ENCODE measurements at places on chromosomes 3 and 15.

- DNase-seq: no peak
Observed at GRCh38 chr3:143810953-143811265, 37.4 kb downstream of the SLC9A9 start.

DNA sequence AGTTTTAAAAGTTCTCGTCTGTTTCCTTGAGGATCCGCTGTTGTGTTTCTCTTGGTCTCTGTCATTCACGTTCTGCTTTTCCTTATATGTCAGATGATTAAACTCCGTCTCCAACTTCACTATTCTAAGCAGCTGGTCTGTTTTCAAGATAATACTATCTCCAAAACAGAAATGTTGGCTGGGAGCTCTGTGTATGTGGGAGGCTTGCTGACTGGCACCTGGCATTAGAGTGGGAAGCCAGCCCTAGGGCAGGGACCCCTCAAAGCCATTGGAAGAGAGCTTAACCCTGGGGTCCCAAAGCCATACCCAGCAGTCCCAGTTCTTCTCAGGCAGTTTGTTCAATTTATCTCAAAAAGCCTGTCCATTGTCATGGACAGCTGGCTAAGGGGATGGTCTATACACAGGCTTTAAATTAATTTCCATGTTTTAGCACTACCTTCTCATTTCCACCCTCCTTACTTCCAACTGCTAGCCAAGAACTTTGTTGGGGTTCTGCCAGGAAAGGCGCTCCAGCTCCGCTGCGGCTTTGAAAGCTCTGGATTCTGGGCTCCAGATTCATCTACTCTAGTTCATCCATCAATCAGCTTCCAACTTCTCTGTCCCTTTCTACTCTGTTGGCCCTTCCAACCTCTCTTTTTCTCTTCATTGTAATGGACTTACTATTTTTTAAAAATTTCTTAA lies 9.2 kb downstream of the BTBD1 start:
- no peak for DNase-seq

GRCh38 chr3:170734043-170734734 lies 135.8 kb downstream of the RPL22L1 start:
- no peak for DNase-seq

GRCh38 chr15:76795217-76795616 lies 109.9 kb downstream of the SCAPER start:
- no peak for DNase-seq

GRCh38 chr3:106345353-106346027 lies 476.7 kb upstream of the CBLB start:
- DNase-seq: no peak

DNA sequence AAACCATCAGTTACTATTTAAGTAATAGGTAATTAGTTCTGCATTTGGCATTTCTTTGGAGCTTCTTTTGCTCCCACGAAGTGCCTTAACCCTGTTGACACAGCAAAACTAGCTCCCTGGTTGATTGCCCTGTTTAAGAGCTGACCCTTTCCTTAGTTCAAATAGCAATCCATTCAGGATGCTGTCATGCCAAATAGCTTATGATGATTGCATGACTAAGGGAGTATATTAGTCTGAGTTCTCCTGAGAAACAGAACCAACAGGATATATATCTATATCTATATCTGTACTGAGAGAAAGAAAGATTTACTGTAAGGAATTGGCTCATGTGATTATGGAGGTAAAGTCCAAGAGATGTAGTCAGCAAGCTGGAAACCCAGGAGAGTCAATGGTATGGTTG lies 50.3 kb upstream of the SPRED1 start:
- no peak for DNase-seq

DNA sequence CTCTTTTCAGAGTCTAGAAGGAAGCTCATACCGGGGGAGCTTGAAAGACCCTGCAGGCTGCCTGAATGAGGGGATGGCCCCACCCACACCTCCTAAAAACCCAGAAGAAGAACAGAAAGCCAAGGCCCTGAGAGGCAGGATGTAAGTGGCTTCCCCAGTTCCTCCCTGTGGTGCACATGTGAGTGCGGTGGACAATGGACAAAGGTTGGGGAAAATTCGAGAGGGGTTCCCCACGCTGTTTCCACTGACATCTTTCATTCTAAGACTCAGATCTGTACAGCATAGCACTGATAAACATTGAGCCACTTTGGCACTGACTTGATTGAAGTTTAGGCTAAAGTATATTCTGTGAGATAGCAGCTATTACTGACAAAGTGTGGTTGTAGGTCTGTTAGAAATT lies 79.5 kb upstream of the UMPS start:
- DNase-seq: no peak

DNA sequence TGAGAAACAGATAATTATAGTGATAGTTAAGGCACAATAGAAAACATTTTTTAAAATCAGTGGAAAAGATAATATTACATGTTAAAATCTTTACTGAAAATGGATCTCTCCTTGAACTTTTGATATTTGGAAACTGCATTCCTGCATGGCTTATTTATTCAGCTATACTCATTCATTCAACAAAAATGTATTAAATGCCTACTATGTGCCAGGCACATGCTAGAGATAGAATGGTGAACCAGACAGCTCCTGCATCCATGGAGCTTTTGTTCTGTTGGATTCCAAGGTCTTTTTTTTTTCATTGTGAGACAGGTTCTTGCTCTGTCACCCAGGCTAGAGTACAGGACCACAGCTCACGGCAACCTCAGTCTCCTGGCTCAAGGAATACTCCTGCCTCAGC lies 4.5 kb downstream of the PXK start:
- DNase-seq: no peak

- no peak for DNase-seq
Observed at GRCh38 chr15:61216519-61216918, 12.6 kb downstream of the RORA start.

DNA sequence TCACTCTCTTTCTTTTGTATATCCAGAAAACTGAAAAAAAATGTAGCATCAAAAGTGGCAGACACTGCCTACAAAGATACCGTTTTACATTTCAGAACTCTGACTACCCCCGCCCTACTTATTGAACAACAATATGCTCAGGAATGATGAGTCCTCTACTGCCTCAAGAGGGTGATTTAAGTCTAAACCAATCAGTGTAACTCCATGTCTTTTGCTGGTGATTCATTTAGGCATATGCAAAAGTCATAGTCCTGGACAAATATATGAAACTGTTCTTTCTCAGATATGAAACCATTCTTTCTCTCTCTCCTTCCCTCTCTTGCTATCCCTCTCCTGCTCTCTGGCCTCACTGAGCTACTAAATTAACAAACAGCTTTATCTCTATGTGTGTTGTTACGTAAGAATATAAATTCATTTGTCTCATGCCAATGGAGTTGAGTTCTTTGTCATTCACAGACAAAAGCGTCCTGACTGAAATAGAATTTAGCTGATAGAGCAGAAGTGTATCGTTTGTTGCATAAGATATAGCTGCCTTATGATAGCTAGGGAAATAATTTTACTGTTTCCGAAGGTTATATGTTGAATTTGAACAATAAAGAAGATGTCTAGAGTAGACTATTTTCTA lies 133.7 kb upstream of the OSTN start:
- no peak for DNase-seq

GRCh38 chr3:182710557-182711157 lies 82.6 kb upstream of the ATP11B start:
- no peak for DNase-seq

- DNase-seq: no peak
Observed at GRCh38 chr15:52193321-52193720, 2.1 kb upstream of the GNB5 start.

- DNase-seq: no peak
Observed at GRCh38 chr15:48888836-48889235, 10.9 kb downstream of the EID1 start.

- DNase-seq: no peak
Observed at GRCh38 chr3:179081885-179082284, 10.3 kb upstream of the ZMAT3 start.

GRCh38 chr15:32794973-32795372 lies 77.2 kb downstream of the GREM1 start:
- no peak for DNase-seq

- no peak for DNase-seq
Observed at GRCh38 chr15:99590913-99591646, 25.3 kb downstream of the MEF2A start.

DNA sequence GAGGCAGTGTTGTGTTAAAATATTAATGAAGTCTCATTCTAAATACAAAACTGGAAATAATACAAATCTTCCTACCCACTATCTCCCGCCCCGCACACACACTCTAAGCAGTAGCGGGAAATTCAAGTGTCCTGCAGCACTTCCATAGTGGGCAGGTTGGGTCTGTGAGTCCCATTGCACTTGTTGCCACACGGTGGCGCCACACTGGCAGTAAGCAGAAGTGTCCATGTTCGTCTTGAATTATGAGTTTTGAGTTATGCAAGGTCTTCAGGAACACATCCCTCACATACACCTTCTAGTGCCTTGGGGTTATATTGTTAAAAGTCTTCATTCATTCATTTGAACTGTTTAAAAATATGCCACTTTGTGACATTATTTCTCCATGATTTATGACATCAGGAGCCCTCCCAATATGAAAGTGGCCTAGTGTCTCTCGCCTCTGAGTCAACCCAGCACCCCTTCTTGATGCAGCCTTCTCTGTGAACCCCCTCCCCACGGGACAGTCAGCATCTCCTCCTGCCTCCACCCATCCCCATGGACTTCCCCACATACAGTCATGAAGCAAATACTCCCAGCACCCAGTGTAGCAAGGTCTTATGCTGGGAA lies 17.6 kb upstream of the CCDC174 start:
- peak; percentile 40 for DNase-seq

- no peak for DNase-seq
Observed at GRCh38 chr3:9721700-9722060, 9.9 kb upstream of the BRPF1 start.

DNA sequence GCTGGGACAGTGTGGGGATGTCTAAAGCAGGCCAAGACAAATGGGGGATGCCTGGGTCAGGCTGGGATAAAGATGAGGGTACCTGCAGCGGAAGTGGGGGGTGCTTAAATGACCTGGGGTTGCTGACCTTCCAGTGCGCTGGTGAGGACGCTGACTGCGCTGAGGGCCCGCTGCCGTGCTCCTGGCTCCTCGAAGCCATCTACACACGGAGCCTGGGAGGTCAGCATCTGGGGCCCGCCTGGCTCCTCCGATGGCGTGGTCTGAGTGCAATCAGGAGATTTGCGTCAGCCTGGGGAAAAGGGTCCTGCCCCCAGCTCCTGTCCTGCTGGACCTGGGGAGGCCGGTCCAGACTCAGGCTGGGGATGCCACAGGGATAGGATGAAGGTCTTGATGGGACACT lies 50.7 kb downstream of the SCN5A start:
- no peak for DNase-seq

DNA sequence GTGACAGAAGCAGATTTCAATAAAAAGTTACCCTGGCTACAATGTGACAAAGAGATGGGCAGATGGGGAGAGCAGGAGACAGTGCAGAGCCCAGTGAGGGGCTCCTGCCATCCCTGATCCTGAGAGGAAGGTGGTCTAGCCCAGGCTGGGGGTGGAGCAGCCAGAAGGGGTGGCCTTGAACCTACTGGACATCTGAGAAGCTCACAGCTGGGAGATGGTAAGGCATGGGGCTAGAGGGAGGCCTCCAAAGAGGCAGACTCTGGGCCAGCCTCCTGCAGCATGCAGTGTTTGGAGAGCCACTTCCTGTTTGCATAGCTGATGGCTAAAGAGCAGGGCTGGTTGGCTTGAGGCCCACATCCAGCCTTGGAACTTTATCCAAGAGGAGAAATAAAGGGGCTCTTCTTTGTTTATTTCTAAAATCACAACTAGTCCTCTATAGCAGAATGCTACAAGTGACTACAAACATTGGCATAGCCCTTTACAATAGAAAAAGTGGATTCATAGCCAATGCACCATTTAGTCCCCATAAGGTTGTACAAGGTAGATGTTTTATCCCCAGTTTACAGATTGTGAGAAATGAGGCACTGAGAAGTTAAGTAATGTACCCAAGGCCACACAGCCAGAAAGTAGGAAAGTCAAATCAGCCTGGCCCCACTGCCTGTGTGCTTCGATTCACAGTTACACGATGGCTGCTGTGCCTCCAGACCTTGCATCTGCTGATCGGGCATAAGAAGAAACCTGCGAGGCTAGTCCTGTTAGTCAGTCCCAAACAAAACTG lies 4.6 kb downstream of the EFCC1 start:
- DNase-seq: no peak

GRCh38 chr3:78878011-78878410 lies 889.8 kb downstream of the ROBO1 start:
- DNase-seq: no peak

DNA sequence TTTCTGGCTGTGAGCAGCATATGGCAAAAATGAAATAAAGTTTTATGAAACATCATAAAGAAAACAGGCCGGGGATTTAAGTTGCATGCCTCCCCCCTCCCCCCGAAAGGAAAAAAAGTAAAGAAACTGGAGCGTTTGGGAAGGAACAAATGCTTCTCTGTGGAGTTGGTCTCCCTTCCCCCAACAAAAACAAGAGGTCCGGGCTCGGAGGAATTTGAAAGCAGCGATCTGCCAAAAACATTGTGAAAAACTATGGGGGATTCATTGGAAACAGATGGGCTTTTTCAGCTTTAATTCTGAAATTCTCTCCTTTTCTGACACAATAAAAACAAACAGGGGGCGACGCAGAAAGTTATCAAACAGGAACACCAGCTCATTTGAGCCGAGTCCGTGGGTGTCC lies 17.0 kb downstream of the RGMA start:
- DNase-seq: no peak

DNA sequence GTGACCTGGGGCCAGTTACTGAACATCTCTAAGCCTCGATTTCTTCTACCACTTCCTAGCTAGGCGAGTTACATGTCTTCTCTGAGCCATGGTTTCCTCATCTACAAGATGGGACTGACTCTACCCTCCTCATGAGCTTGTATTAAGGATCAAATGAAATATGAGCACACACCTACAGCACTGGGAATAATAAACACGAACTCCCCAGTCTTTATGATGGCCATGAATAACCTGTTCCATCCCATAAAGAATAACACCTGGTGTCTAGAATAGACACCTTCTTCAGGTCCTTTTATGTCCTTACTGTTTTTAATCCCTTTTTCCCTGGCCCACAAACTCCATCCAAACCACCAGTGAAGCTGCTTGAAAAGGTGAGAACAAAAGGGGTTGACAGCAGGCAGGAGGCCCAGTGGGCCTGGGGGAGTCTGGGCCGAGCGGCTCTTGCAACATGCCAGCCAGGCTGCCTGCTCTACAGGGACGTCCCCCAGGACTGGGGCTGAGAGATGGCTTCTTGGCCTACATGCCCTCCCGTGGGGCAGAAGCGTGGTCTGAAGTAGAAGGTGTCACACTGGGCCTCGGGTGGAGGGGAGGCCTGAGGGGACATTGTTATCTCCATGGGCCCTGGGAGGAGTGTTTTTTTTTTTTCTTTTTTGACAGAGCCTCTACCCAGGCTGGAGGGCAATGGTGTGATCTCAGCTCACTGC lies 178.2 kb downstream of the RAB11A start:
- no peak for DNase-seq

GRCh38 chr3:194135516-194135805 lies 487 bp upstream of the HES1 start:
- no peak for DNase-seq

DNA sequence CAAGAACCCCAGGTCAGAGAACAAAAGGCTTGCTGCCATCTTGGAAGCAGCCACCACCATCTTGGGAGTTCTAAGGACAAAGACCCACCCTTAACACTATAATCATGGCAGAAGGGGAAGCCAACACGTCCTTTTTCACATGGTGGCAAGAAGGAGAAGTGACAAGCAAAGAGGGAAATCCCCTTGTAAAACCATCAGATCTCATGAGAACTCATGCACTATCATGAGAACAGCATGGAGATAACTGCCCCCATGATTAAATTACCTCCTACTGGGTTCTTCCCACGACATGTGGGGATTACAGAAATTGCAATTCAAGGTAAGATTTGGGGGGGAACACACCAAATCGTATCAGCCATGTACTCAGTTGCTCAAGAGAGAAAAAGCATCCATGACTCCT lies 21.1 kb upstream of the GBE1 start:
- no peak for DNase-seq

- DNase-seq: no peak
Observed at GRCh38 chr3:183527428-183528379, 27.8 kb downstream of the KLHL6 start.

Measured in activated CD4-positive, alpha-beta T cell treated with anti-CD3 and anti-CD28 coated beads for 24 hours (primary cell).